Activated T-helper 2 cell treated with anti-CD3 and anti-CD28 coated beads, Interferon-gamma antibody, Interleukin-2, Interleukin-4, amounts not matched to agents 10 μg/mL and 5 μg/mL and 100 μg/mL, durations not matched to agents 14 hours and 24 hours and 36 hours (primary cell): ENCODE measurements at places on chromosomes 2 and 18. TPM values are rescaled to one million over a fixed set of nuclear protein-coding genes. Genes with fewer than 3 reads are reported as not detected.

SPC25 gene
- 18.4 and 18.5 TPM in 2 replicates for total RNA-seq

POTEJ gene
- total RNA-seq, result not detected in 2 replicates

GRCh38 chr2:29055601-29056000, 18.7 kb downstream of the PCARE start:
- H3K4me1 ChIP-seq, result peaks cover 13% of the 10 kb centered on the region
- H3K36me3 ChIP-seq, result no peaks in the 10 kb centered on the region
- H3K27me3 ChIP-seq, result no peaks in the 10 kb centered on the region

- H3K27ac ChIP-seq, result no peak overlapping the region
- no peak for DNase-seq
- no peak overlapping the region for H3K4me3 ChIP-seq
Measured at GRCh38 chr2:180675170-180675569, 305.2 kb upstream of the UBE2E3 start.

DNA sequence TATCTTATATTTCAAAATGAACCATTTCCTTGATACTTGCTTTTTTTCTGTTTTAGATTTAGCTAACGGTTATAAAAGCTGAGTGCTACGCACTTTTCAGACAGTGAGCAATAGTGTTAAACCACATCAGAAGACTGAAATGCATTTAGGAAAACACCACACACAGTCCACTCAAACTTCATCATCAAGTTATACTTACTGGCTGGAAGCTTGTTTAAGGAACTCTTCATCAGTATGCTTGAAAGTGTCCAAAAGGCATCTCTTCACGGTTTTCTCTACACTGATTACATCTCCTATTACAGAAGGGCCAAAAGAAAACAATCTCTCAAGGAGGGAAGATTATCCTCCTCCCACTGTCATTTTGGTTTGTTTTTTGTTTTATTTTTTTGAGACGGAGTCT, 19.7 kb downstream of the ILKAP start:
- H3K4me3 ChIP-seq, result no peak overlapping the region
- DNase-seq, result no peak
- H3K27me3 ChIP-seq, result no peaks in the 10 kb centered on the region
- H3K4me1 ChIP-seq, result peaks cover 3% of the 10 kb centered on the region

DNA sequence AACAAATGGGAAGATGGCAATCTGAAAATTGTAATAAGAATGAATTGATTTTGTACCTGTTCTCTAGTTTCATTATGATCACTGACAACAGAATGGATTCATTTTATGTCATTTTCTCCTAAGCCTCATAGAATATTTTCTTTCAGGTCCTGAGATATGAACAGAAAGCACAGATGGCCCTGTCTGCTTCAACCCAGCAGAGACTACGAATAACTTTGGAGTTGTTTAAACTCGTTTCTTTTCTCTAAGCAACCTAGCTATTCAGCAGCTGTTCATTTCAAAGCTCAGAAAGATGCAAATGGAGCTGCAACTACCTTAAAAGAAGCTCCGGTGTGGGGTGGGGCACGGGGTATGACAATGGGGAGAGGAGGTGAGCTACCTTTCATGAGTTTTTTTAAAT, 124.9 kb downstream of the ALK start:
- no peaks in the 10 kb centered on the region for H3K36me3 ChIP-seq
- peaks cover 4% of the 10 kb centered on the region for H3K27me3 ChIP-seq
- H3K4me3 ChIP-seq, result no peak overlapping the region
- H3K4me1 ChIP-seq, result no peaks in the 10 kb centered on the region
- H3K27ac ChIP-seq, result no peak overlapping the region

GRCh38 chr2:86308984-86309695, 28.3 kb downstream of the REEP1 start:
- no peaks in the 10 kb centered on the region for H3K4me1 ChIP-seq
- no peak overlapping the region for H3K4me3 ChIP-seq
- H3K36me3 ChIP-seq, result no peaks in the 10 kb centered on the region
- H3K27me3 ChIP-seq, result peaks cover 25% of the 10 kb centered on the region

- H3K36me3 ChIP-seq, result no peaks in the 10 kb centered on the region
- no peak overlapping the region for H3K4me3 ChIP-seq
- H3K4me1 ChIP-seq, result no peaks in the 10 kb centered on the region
- no peak for DNase-seq
Measured at GRCh38 chr18:33195795-33196194, 244.7 kb downstream of the CCDC178 start.

DNA sequence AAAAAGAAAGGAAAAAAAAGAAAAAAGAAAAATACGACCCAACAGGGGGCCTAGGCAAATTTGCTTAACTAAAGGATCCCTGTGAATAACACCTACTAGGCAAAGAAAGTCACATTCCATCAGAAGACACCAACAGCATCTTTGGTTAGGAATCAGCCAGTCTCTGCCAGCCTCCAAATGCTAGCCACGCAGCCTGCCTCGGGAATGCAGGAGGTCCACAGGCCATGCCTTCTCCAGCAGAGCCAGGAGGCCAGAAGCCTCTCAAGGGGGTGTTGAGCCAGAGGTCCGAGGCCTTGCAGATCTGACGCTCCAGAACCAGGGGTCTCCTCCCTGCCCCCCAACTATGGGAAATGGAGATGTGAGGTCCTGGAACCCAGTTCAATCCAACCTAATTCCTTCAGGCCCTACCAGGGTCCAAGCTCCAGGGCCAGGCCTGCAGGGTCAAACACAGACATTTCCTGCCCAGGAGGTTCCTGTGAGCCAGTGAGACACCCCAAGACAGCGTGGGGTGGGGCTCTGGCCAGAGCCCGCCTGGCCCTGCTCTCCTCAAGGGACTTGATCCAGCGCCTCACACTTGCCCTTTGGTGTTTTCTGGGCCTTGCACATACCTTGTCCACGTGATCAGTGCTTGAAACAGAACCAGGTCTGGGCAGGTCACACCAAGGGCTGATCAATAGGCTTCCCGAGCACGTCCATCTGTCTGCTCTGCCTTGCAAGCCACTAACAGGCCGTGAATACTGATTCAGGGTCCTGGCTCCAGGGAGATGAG, 289.6 kb upstream of the ID2 start:
- H3K27ac ChIP-seq, result no peak overlapping the region
- H3K36me3 ChIP-seq, result no peaks in the 10 kb centered on the region
- no peak overlapping the region for H3K4me3 ChIP-seq
- DNase-seq, result no peak
- peaks cover 12% of the 10 kb centered on the region for H3K4me1 ChIP-seq
- peaks cover 5% of the 10 kb centered on the region for H3K27me3 ChIP-seq
